ENCODE measurements at places on chromosomes 12 and 14. TPM values are rescaled to one million over a fixed set of nuclear protein-coding genes. Genes with fewer than 3 reads are reported as not detected.

DNA sequence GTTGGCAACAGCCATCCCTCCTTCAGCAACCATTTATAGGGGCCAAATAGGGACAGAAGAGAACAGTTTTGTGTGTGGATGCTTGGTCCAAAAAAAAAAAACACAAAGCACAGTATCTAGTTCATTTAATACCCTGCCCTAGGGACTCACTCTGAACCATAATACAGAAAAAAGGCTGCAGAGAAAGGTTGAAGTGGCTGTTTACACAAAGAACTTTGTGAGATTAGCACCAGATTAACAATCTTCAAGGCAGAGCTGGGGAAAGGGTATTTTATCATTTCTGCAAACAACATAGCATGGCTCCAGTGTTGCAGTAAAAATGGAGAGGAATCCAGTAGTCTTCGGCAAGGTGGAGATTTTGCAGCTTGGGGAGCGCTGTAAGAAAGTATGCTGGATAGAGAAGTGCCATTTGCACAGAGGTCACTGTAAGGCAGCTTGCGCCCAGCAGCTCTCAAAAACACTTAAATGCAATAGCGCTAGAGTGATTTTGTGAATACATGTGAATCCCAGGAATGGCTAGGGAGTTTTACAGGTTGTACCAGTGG, 124.2 kb upstream of the PLEKHA5 start:
- DNase-seq: no peak
- no peaks in the 10 kb centered on the region for H3K27me3 ChIP-seq
- H3K4me1 ChIP-seq: no peaks in the 10 kb centered on the region
- H3K36me3 ChIP-seq: no peaks in the 10 kb centered on the region
- no peak overlapping the region for H3K27ac ChIP-seq
- H3K4me3 ChIP-seq: no peak overlapping the region

DNA sequence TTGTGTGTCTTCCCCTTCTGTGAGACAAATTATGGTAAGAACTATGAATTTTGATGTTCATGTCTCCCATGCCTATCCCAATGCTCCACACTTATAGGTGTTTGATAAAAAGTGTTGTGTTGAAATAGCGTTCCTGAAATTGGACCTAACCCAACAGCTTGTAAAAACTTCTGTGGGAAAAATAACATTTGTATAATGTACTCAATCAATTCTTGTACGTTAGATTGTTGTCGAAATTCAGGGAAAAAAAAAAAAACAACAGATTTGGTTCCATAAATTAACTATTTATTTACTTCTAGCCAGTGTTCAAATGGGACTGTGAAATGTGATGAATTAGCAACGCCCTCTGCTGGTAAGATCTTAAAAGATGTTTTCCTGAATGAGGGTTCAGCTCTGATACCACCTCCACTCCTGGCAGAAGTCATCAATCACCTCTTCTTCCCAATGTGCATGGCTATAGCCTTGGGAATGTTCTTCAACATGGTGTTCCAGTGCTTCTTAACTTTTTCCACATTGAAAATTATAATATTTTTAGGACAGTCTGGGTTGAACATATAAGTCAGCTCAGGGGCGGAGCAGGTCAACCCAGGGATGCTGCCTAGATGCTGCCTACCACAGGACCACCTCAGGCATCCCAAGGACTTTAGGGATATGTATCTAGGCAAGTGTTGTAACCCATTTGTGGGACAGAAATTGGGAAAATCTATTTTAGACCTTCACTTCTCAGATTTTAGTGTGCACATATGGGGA, 170.6 kb downstream of the OTOGL start:
- no peaks in the 10 kb centered on the region for H3K4me1 ChIP-seq
- H3K27me3 ChIP-seq: peaks cover under 1% of the 10 kb centered on the region
- no peak for DNase-seq
- no peak overlapping the region for H3K27ac ChIP-seq
- H3K4me3 ChIP-seq: no peak overlapping the region

- peaks cover 10% of the 10 kb centered on the region for H3K4me1 ChIP-seq
- no peak overlapping the region for H3K4me3 ChIP-seq
- no peak overlapping the region for H3K27ac ChIP-seq
- H3K36me3 ChIP-seq: peaks cover 45% of the 10 kb centered on the region
These were observed 205.8 kb upstream of the SLC38A2 start for GRCh38 chr12:46578190-46578982.

GRCh38 chr12:114682106-114682784, 1.7 kb downstream of the TBX3 start:
- H3K4me3 ChIP-seq: no peak overlapping the region
- peaks cover 80% of the 10 kb centered on the region for H3K27me3 ChIP-seq
- H3K4me1 ChIP-seq: peaks cover 9% of the 10 kb centered on the region
- no peak overlapping the region for H3K27ac ChIP-seq
- DNase-seq: no peak
- H3K36me3 ChIP-seq: peaks cover 4% of the 10 kb centered on the region

Gene GLT1D1
- total RNA-seq: 3.2 TPM

Gene PLEKHD1
- not detected for total RNA-seq

Gene ATL1
- 1.3 TPM for total RNA-seq

DNA sequence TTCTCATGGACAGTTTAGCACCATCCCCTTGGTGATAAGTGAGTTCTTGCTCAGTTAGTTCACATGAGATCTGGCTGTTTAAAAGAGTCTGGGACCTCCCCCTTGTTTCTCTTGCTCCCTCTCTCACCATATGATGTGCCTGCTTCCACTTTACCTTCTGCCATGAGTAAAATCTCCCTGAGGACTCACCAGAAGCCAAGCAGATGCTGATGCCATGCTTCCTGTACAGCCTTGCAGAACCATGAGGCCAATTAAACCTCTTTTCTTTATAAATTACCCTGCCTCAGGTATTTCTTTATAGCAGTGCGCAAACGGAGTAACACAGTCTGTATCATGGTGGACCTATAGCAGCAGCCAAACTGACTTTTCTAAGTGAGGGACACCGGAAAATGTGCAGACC, 58.8 kb downstream of the ATP2B1 start:
- H3K27me3 ChIP-seq: no peaks in the 10 kb centered on the region
- H3K4me1 ChIP-seq: peaks cover 2% of the 10 kb centered on the region
- no peak overlapping the region for H3K4me3 ChIP-seq
- DNase-seq: no peak

Data from activated T-helper 2 cell treated with anti-CD3 and anti-CD28 coated beads, Interferon-gamma antibody, Interleukin-2, Interleukin-4, amounts not matched to agents 10 μg/mL and 5 μg/mL and 100 μg/mL, durations not matched to agents 14 hours and 24 hours and 36 hours (primary cell).